ENCODE measurements at places on chromosomes 3 and 15. TPM values are rescaled to one million over a fixed set of nuclear protein-coding genes. Genes with fewer than 3 reads are reported as not detected.

GOLGA8G gene
- not detected for total RNA-seq

SEC22A gene
- total RNA-seq = 37.1 TPM

ARGFX gene
- total RNA-seq = not detected

EPHA3 gene
- total RNA-seq = 0.16 TPM

PCOLCE2 gene
- 0.50 TPM for total RNA-seq

NPAP1 gene
- total RNA-seq = not detected

IMPG2 gene
- 0.16 TPM for total RNA-seq

FBXL2 gene
- 36.5 TPM for total RNA-seq

TRH gene
- total RNA-seq = not detected

ZNF80 gene
- total RNA-seq = not detected

SEMA7A gene
- total RNA-seq = 0.65 TPM

B3GNT5 gene
- 32.7 TPM for total RNA-seq
